ENCODE measurements at places on chromosomes 6 and 20.

GRCh38 chr20:37907677-37908401 lies 4.9 kb downstream of the VSTM2L start:
- no peak for DNase-seq

DNA sequence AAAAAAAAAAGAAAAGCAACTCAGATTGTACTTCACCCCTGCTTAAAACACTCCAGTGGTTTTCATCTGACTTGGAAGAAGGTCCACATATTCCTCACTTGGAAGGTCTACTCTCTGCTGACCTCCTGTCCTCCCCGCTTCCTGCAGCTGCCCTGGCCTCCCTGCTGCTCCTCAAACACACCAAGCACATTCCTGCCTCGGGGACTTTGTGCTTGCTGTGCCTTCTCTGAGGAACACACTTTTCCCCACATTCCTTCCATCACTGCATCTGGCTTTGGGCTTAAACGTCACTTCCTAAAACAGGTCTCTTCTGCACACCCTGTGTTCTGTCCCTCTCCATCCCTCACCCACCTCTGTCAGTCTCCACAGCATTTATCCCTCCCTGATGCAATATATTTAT lies 4.9 kb upstream of the PDYN start:
- no peak for DNase-seq

DNA sequence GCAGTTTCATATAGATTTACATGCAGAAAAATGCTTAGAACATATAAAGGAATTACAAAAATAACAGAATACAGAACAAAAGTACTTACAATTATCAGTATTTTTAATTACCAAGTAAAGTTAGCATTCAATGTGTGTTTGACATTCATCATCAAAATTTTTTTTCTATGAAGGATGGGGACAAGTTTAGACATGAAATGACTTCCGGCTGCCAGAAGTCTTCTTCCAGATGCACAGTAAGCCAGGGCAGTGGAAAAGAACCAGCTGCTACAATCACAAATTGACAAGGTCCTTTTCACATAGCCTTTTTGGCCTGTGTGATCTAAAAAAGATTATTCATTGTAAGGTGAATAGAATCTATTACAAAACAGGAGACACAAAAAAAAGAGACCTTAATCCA lies 73.8 kb downstream of the HUS1B start:
- no peak for DNase-seq

GRCh38 chr20:13817342-13817741 lies 32.5 kb downstream of the NDUFAF5 start:
- no peak for DNase-seq

- DNase-seq, result no peak
These were observed 117.2 kb downstream of the OTOR start for GRCh38 chr20:16865406-16865805.

GRCh38 chr6:1701668-1702353 lies 92.1 kb downstream of the FOXC1 start:
- no peak for DNase-seq

- DNase-seq, result no peak
These were observed 65.5 kb downstream of the LIN28B start for GRCh38 chr6:105022416-105022815.
